ENCODE measurements at places on chromosomes 3 and 15. TPM values are rescaled to one million over a fixed set of nuclear protein-coding genes. Genes with fewer than 3 reads are reported as not detected.

Gene ADPRH
- total RNA-seq, result 3.5 TPM

Gene GOLGA8F
- not detected for total RNA-seq

Gene HHATL
- total RNA-seq, result not detected

Gene CYP8B1
- total RNA-seq, result not detected

Gene SNTN
- not detected for total RNA-seq

Gene IL17RB
- total RNA-seq, result 3.6 TPM

Data from articular chondrocyte of knee joint (primary cell).